ENCODE measurements at places on chromosomes 2 and 18.
A peak's percentile ranks its signal among the peaks of the same experiment; 100 is the strongest.

- peak; percentile 69 for DNase-seq
These were observed 19.2 kb upstream of the TMEM177 start for GRCh38 chr2:119659601-119660342.

DNA sequence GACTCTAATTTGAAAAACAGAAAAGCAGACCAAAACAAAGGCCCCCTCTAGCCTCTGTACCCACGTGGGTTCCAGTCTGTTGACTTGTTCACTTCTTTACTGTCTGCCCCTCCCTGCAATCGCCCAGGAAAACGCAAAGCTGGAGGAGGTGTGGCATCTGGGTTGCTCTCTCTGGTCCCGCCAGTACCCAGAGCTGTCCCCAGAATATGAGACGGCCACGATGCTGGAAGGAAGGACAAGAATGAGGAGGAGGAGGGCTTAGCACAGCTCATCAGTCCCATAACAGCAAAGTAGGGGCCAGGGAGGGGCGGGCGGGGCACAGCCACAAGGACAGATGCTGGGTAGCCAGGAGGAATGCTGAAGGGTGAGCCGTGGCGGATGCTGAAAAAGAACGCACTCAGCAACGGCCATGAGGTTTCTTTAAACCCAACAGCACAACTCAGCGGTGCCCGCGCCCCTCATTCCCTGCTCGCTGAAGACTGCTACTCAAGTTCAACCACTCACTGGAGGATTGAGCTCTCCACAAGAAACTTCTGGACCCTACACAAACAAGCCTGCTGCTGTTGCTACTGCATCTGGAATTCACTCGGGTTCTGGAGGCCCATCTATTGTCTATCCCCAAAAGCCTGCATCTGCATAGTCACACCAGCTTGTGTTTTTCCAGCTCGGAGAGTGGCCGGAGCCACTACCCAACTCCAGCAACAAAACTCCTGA lies 187.7 kb downstream of the HDAC4 start:
- no peak for DNase-seq

DNA sequence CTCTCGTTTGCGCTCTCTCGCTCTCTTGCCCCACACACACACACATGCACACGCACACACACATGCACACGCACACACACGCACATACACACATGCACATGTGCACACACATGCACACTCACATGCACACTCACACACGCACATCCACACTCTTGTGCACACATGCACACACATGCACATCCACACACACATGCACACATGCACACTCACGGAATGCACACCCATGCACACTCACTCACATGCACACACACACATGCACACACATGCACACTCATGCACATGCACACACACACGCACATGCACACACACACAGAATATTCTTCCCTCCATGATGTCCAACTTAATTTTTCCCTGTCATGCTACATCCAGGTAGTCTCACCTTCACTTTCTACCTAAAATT lies 360.1 kb downstream of the DCC start:
- no peak for DNase-seq

DNA sequence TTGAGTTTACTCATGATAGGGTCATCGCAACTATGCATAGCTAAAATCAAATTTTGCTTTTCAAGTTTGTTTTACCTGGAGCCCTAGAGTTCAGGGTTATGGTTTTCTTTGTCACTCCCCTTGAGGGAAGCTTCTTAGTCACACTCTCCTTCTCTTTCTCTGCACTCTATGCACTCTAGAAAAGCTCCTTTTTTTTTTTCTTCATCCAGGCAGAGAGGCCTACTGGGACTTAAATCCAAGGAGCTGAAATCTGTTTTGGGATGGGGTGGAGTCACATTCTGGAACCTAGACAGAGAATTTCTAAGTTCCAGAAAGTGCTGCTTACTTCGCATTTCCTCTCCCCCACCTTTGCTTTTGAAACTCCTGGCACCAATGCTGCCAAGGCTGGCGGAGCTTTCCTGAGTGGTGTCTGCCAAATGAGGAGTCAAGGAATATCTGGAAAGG lies 19.1 kb upstream of the IL18R1 start:
- peak; percentile 88 for DNase-seq

- no peak for DNase-seq
These were observed 48.4 kb downstream of the TMEM17 start for GRCh38 chr2:62457556-62457955.

GRCh38 chr18:45370255-45371010 lies 244.8 kb upstream of the SLC14A2 start:
- no peak for DNase-seq

DNA sequence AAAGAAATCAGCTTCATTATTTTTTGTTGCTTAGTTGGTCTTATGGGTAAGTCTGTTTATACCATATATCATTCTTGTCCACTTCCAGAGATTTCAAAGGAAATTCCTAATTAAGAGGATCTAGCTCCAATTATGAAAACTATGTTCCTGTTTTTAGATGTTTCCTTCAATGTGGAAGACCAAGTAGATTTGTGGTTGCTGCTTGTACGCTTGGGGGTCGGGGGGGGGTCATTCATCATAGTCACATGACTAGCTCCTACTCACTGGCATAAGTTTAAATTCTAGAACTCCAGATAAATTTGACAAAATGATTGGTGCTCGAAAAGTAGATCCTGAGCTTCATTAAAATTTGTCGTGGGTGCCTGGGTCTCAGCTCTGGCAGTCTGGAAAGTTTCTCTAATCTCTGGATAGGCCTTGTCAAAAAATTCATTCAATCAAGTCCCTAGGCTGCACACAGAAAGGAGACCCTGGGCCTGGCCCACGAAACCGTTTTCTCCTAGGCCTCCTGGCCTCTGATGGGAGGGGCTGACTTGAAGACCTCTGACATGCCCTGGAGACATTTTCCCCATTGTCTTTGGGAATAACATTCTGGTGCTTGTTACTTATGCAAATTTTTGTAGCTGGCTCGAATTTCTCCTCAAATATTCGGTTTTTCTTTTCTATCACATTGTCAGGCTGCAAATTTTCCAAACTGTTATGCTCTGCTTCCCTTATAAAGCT lies 62.5 kb downstream of the MEP1B start:
- no peak for DNase-seq

- no peak for DNase-seq
These were observed 235.1 kb downstream of the SEPTIN10 start for GRCh38 chr2:109378682-109379081.

DNA sequence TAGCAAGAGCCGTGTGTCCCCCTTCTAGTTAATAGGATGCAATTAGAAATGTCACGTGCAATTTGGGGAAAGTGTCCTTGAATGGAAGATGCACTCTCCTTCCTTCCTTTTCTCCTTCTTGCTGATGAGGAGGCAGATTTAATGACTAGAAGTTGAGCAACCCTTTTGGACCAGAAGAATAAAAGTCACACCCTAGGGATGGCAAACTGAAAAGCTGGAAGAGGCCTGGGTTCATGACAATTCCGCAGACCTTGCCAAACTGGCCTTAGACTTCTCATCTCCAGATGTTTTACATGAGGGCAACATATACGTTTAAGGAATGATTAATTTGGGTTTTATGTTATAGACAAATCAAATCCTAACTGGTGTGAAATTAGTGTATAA lies 38.6 kb upstream of the NCOA1 start:
- DNase-seq = peak; percentile 52

GRCh38 chr2:150391779-150392178 lies 95.7 kb downstream of the RND3 start:
- DNase-seq = no peak

- DNase-seq = no peak
These were observed 3.9 kb downstream of the MAP3K19 start for GRCh38 chr2:135043345-135043744.

GRCh38 chr2:148493822-148494563 lies 150.6 kb upstream of the EPC2 start:
- DNase-seq = no peak

GRCh38 chr2:147342329-147342728 lies 502.5 kb upstream of the ACVR2A start:
- no peak for DNase-seq

DNA sequence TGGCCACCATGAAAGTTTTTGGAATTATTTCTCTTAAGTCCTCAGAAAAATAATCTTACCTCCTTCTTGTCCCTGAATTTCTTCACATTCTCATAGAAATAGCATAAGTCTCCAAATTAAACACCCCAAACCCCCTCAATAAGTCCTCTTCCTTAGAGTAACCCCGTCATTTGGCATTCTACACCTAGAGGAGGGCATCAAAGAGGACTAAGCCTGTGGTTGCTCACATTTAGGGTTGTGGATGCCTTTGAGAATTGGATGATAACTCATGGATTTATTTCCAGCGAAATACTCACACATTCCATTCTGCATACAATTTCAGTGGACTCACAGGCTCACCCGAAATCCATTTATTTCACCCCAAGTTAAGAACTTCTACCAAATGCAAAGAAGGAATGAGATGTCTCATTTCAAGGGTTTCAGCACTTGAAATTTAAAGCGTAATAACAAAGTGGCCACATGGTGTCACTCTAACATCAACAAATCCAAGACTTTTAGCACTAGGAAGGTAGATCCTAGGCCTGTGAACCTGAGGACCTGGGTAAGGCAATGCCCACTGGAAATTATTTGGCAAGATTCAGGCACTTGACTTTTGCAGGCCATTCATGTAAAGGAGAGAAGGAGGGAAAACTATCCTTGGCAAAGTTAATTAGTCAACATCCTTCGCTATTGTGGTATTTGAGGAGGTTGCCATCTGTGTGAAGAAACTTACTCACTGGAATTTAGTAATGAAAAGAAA lies 24.6 kb downstream of the DYTN start:
- DNase-seq = peak; percentile 83

DNA sequence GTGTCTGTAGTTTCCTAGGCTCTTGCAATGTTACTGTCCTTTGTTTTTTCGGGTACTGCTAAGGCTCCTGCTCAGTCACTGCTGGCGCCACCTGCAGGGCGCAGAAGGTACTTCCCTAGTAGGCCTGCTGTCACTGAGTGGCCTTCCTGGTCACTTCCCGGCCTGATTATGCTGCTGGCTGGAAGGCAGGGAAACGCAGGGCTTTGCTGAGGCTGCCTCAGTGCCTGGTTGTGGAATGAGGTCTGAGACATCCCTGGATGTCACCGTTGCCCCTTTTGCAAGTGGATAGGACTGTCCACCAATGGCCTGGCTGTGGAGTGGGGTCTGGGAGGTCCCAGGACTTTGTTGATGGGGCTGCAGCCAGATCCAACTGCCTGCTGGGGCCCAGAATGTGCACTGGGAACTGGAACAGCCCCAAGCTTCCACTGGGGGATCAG lies 13.1 kb downstream of the DAW1 start:
- DNase-seq = peak; percentile 62

- peak; percentile 45 for DNase-seq
These were observed 45.9 kb upstream of the ASB1 start for GRCh38 chr2:238380785-238381184.

GRCh38 chr2:108853421-108853820 lies 66.8 kb downstream of the CCDC138 start:
- DNase-seq = no peak

- DNase-seq = no peak
These were observed 215.2 kb upstream of the NT5C1B start for GRCh38 chr2:18804536-18804935.

DNA sequence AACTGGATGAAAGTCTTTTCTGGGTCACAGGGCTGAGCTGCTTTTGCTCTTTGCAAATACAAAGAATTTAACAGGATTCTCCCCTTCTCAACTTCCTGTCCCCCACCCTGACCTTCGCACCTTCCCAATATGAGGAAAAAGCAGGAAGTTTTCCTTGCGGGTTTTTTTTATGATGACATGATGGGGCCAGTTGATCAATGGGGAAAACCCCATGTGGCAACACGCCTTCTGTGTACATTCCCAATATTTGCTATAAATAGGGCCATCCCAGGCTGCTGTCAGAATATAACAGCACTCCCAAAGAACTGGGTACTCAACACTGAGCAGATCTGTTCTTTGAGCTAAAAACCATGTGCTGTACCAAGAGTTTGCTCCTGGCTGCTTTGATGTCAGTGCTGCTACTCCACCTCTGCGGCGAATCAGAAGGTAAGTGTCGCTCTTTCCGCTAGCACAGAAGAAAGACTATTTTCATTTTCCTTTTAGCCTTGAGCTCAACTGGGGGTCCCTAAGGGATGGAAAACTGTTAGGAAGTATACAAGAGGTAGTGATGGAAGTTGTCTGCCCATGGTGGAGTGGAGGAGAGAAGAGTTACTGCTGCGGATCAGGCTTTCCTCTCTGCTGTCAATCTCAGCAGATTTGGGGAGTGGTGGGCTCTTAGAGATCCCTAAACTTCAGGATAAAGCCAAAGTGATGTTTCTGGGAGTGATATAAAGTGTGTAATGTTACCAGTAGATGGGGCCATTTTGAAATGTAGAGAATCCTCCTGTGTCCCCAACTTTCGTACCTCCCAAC lies at the start of gene CCL20:
Gene CCL20, plus strand, starts transcription at position 281 of the 792 bp plus-strand sequence. Its CDS starts 70 bp downstream, at position 351.
- DNase-seq = no peak

GRCh38 chr2:56244911-56245530 lies 61.2 kb downstream of the CCDC85A start:
- DNase-seq = peak; percentile 9

- DNase-seq = no peak
These were observed 812.9 kb upstream of the ACVR2A start for GRCh38 chr2:147031897-147032296.

- DNase-seq = no peak
These were observed 10.9 kb upstream of the SLC20A1 start for GRCh38 chr2:112634874-112635157.

GRCh38 chr18:25279556-25279955 lies 72.4 kb downstream of the ZNF521 start:
- no peak for DNase-seq

DNA sequence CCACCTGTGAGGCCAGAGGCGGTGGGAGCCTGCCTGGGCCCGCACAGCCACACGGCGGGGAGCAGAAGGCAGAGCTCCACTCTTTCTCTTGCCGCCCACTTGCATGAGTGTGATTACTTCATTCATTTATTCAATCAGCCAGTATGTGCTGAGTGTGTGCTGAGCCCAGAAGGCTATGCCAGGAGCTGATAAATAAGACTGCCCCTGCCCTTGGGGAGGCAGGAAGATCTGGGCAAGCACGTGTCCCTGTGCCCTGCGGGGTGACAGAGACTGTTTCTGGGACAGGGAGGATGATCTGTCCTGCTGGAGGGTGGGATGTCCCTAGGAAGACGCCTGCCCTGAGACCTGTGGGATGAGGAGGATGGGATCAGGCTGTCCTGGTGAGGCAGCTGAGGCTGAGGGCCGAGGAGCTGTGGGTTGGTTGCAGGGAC lies 250.8 kb downstream of the DYSF start:
- DNase-seq = no peak

DNA sequence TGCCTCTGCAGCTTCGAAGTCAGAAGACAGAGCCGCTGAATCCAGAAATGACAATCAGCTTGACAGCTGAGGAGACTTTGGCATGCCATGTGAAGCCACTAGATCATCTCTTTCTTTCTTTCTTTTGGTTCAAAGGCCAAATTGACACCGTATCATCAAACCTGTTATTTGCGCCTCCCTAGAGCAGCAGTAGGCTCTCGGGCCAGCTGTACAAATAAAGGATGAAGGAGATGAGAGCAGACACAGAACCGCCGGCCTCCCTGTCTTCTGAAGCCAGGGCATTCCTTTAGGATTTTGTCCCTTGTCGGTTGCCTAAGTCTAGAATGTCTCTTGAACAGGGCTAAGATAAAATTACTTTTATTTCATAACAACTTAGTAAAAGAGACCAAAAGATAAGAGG lies 36.8 kb downstream of the COL4A4 start:
- DNase-seq = no peak

Data from fibroblast of the aortic adventitia (primary cell).